ENCODE measurements at places on chromosomes 16 and 17. TPM values are rescaled to one million over a fixed set of nuclear protein-coding genes. Genes with fewer than 3 reads are reported as not detected.

SPHK1 gene
- total RNA-seq: 7.4 TPM

APPBP2 gene
- 28.8 TPM for total RNA-seq

LDHD gene
- not detected for total RNA-seq

SLC47A1 gene
- not detected for total RNA-seq

CBX4 gene
- total RNA-seq: 14.9 TPM

CD300LB gene
- not detected for total RNA-seq

NTN3 gene
- not detected for total RNA-seq

CNGB1 gene
- total RNA-seq: not detected

PIP4K2B gene
- total RNA-seq: 41.6 TPM

MC1R gene
- 2.0 TPM for total RNA-seq

MYO19 gene
- total RNA-seq: 110 TPM

FAHD1 gene
- total RNA-seq: 11.9 TPM

NBR1 gene
- 52.8 TPM for total RNA-seq

ATP1B2 gene
- total RNA-seq: 0.33 TPM

HIC1 gene
- 16.5 TPM for total RNA-seq

KRT23 gene
- total RNA-seq: not detected

PLXDC1 gene
- total RNA-seq: 1.2 TPM

ST6GALNAC2 gene
- total RNA-seq: not detected

FXR2 gene
- 35.6 TPM for total RNA-seq

RRAD gene
- 0.19 TPM for total RNA-seq

NUBP1 gene
- 33.1 TPM for total RNA-seq

CPHXL2 gene
- total RNA-seq: not detected
